Activated CD4-positive, alpha-beta T cell treated with anti-CD3 and anti-CD28 coated beads, Interleukin-2, amount 50 U/mL, for 4 hours (primary cell): ENCODE measurements at places on chromosomes 7 and 10.

DNA sequence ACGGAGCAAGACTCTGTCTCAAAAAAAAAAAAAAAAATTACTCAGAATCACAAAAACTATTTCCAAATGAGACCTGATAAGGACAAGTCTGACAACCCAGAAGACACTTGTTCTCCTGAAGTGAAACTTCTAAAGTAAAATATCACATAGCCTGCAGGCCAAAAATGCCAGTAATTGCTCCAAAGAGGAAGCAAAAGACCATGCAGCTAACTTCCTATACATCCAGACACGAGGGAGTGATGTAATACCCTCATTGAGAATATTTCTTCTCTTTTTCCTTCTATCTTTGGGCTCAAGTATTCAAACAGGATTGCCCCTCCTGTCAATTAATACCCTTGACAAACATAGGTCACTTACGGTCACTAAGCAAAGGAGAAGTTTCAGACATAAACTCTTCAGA is 31.2 kb downstream of the ARMH3 start:
- DNase-seq = no peak

DNA sequence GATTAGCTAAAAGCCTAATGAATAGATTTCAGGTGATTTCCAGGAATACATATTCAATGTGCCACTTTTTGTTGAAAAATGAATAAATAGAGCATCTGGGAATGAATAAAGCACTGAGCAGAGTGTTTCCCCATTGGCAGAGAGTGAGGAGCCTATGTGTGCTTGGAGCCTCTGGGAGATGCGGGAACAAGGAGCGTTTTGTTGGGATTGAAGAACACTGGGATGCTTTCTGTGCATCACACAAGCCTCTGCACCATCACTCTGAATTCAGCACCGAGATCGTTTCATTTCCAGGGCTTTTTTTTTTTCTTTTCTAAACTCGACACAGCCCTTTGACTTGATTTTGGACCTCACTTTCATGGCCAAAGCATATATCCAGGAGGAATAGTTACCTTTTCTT is 111.4 kb downstream of the BAMBI start:
- DNase-seq = no peak

DNA sequence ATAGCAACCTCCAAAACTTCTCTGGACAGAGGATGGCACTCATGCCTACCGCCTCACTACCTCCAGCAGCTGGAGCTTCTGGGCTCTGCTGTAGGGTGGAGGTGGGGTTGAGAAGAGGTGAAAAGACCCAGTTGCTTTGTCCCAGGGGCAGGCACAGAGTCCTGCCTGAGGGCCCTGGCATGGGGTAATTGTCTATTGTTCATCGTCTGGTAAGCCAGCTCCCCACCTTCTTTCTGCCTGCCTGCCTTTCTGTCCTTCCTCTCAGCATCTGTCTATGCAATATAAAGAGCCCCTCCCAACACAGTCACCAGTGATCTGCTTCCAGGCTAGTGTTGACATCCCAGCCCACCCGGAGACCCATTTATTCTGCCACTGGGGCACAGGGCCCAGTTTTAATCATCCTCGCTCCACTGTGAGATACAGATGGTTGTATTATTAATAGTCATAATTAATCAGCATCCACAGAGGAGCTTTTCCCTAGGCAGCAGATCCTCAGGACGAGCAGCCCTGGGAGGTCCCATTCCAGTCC is 39.0 kb downstream of the ZMIZ1 start:
- DNase-seq = no peak

GRCh38 chr10:52465202-52465601 is 151.1 kb downstream of the DKK1 start:
- no peak for DNase-seq

DNA sequence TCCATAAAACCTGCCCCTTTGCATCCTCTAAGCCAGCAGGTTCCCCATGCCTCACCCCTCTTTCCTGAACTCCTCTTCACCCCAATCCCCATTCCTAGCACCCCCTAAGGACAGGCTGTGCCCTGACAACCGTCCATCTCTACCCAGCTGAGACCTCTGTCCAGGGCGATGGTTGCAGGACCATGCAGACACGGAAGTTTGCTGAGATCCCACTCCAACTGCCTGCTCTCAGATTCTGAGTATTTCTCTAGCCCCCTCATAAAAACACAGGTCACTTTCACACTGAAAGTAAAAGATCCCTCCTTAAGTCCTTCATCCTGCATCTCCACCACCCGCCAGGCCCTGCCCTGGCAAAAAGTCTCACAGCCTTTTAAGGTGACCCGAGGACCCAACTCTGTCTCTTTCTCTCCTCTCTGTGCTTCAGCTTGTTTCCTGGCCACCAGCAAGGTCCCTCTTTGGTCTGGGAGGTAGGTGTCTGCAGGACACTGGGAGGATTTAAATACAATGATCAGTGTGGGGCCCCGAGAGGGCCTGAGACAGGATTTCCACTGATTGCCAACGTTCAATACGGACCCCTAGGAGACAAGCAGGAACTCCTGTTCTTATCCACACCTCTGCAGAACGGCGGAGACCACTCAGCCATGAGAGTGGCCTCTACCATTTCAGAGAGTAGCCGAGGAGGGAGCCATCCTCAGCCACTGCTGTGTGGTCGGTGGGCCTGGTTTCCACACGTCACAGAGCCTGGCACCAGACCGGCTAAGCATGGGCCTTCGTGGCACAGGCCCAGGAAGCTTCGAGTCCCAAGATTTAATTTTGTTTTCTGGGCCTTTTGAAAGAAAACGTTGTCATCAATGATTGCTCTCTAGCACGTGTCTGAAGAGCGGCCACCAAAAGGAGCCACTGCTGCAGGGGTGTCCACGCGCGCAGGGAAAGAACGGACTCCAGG is 27.9 kb downstream of the CALML3 start:
- no peak for DNase-seq

- DNase-seq = no peak
Measured at GRCh38 chr10:72315054-72315453, 39.7 kb downstream of the DNAJB12 start.

DNA sequence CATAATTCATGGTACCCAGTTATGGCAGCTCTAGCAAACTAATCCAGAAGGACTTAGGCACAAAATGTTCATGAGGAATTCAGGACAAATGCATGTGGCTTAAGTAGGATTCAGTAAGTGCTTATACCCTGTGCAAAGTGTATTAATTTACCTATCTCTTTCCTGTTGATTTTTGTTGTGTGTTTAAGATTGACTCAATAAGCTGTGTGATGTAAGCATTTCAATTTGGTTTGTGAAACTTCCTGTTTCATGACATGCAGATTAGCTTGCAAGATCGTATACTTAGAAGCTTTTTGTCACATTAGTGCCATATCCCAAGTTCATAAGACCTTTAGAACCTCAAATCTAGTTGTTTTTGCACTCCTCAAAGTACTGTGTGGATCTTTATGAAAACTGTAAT is 416.7 kb downstream of the ARL4A start:
- no peak for DNase-seq

GRCh38 chr7:91046322-91047089 is 217.7 kb upstream of the FZD1 start:
- no peak for DNase-seq

GRCh38 chr10:98469001-98469931 is 22.5 kb upstream of the HPS1 start:
- DNase-seq = no peak

GRCh38 chr10:1358860-1359625 is 302.9 kb downstream of the WDR37 start:
- no peak for DNase-seq

DNA sequence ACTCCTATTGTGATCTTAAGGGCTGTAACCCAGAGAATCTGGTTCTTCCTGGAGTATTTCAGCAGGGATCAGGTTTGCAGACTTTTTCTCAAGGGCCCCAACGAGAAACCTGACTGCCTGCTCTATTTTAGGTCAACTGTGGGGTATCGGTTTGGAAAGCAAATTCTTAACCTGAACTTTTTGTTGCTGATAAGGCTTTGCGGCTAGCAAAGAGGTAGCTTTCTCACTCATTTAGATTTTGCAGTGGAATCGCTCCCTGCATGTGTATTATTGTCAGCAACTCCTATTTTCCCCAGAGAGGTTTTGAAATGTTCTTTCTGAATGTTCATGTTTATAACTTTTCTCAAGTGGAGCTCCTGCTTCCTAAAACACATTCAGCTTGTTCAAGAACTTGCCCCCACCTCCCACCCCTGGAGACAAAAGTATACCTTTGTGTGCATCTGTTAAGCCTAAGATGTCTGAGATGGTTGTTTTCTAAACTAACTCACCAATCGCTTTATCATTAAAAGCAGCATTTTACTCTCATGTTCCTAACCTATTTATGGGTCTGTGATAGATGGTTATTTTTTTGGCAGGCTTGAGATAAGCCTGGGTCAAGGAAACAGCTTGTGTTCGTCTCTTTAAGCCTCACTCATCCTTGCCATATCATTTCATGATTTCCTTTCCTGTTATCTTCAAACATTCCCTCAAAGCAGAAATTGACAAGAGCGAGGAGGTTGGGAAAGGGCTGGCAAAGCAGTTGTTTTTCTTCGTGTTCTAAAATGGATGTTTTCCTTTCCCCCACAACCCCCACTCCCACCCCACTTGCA is 129.8 kb downstream of the BAMBI start:
- no peak for DNase-seq

DNA sequence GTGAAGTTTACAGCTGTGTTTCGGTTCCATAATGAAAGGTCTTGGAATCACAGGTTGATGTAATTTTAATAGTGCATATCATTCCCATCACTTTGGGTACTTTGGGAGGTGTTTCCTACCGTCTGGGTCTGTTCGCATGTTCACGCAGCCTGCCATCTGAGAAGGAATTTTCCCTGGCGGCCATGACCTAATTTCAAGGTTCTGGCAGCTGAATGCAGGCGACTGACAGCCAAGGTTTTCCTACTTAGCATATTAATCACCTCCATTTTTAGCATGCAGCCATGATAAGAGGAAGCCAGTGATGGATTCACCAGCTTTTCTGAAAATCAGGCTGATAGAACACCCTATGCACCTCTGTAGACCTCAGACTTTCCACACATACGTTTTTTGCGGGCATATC is 319.1 kb upstream of the TMEM229A start:
- no peak for DNase-seq

GRCh38 chr7:78993341-78993740 is 460.1 kb downstream of the MAGI2 start:
- no peak for DNase-seq

- DNase-seq = no peak
Measured at GRCh38 chr10:88889559-88890337, 9.7 kb downstream of the STAMBPL1 start.

- DNase-seq = no peak
Measured at GRCh38 chr7:90705391-90706071, 109.4 kb downstream of the CDK14 start.

GRCh38 chr10:130745821-130746220 is 565.7 kb downstream of the TCERG1L start:
- DNase-seq = no peak

- DNase-seq = no peak
Measured at GRCh38 chr10:113982769-113983168, 60.9 kb upstream of the ADRB1 start.

- DNase-seq = no peak
Measured at GRCh38 chr10:89846281-89846630, 144.9 kb downstream of the KIF20B start.

- DNase-seq = no peak
Measured at GRCh38 chr7:2331707-2332106, 17.5 kb upstream of the SNX8 start.

DNA sequence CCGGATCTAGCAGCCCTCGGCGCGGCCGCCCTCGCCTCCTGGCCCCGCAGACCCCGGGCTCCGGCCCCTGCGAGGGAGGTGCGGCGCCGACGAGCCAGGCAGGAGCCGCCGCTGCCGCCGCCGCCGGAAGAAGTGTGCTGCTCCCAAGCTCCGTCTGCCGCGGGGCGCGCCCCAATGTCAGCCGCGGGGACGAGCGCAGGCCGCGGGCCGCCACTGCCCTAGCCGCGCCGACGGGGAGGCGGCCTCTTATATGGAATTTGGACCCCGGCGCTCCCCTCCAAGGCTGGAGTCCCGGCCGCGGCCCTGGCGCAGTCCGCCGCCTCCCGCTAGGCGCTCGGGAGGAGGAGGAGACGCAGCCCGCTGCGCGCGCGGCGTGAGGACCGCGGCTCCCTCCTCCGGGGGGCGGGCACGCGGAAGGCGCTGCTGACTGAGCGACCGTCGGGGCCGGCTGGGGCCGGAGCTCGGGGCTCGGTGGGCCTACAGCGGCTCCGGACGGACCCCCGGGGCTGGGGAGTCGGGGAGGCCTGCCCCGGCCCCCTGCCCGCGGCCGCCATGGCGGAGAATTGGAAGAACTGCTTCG is at the start of gene TRIM8:
TRIM8 (plus strand) TSS at position 414 of the 580 bp plus-strand sequence; CDS start at position 553, 139 bp downstream.
- DNase-seq = peak; percentile 45

- DNase-seq = no peak
Measured at GRCh38 chr10:33145451-33146188, 187.6 kb upstream of the ITGB1 start.

DNA sequence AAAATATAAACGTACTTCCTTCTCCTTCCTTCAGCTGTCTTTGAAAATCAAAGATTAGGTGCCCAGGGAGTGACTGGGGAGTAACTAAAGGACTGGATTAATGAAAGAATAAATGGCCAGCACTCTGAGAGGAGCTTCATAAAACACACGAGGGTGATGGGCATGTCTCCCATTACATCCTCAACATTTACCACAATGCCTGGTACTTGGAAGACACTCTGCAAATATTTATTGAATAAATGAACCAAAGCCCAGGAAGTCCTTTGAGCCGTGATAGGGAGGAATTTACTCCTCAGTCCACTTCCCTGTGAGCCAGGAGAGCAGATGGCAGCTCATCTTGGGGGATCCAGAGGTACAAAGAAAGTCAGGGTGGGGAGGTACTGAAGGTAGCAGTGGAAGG is 96.3 kb downstream of the RAB11FIP2 start:
- no peak for DNase-seq

- no peak for DNase-seq
Measured at GRCh38 chr7:118878336-118878735, 653.8 kb downstream of the ANKRD7 start.

DNA sequence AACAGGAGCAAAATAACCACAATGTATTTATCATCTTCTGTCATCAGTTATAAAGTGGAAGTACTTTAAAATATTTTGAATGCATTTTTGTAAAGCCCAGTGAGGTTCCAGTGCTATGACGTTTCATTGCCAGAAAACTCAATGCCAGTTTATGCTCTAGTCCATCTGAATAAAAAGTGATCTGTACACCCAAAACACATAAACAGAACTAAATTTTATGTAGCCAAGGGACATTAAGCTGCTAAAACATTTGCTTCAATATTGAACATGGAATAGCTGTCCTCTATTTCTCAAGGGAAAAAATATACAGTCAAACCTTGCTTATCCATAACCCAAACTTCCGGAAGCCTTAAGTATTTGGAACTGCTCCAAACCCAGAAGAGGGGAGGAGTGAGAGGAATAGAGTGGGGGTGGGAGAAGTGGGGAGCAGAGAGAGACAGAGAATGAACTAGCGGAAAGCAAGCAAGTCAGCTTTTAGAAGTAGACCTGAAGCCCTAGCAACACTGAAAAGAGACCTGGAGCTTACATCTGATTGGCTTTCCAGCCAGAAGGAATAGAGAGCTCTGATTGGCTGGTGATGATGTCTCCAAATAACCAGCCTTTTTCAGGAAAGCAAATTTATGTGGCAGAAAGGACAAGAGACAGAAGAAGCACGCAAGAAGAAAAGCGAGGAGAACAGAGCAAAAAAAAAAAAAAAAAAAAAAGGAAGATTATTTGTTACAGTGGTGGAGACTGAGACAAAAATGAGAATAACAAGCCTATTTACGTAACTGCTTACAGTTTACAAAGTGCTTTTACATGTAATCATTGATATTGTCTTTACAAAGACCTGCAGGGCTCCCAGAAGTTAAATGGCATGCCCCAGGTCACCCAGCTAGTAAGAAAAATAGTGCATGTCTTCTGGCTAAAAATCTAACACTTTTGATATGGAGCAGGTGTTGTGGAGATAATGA is 196.0 kb downstream of the RNLS start:
- DNase-seq = no peak

GRCh38 chr7:39958038-39958437 is 8.0 kb downstream of the CDK13 start:
- DNase-seq = no peak
